ENCODE measurements at places on chromosomes 1 and 21.

DNA sequence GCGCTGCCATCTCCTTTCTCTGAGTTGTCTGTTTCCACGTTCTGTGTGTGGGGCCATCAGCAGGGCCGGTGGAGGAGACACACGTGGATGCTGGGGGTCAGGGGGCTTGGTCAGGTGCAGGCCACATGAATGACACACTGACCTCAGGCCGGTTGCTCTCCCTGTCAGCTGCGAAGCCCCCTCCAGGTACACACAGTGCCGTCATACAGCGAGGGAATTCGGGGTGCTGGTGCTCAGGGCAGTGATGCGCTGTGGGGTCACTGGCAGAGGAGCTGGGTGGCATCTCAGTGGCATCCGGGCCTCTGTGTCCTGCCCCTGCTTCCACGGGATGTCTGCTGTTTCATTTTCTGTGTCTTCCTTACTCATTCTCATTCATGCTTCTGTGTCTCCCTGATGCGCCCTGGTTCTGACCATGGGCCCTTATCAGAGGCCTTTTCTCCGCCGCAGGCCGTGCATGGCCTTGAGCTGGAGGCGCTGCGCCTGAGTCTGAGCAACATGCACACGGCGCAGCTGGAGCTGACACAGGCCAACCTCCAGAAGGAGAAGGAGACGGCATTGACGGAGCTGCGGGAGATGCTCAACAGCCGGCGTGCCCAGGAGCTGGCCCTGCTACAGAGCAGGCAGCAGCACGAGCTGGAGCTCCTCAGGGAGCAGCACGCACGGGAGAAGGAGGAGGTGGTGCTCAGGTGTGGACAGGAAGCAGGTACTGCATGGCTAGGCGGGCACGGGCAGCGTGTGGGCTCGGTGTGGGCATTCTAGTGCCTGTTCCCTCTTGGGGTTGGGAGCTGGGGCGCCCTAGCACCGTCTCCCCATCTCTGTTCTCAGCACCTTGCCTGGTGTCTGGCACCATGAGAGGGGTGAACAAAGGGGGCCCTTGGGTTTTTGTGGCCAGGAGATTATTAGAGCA lies 22.6 kb downstream of the PCNT start:
- no peak for DNase-seq

DNA sequence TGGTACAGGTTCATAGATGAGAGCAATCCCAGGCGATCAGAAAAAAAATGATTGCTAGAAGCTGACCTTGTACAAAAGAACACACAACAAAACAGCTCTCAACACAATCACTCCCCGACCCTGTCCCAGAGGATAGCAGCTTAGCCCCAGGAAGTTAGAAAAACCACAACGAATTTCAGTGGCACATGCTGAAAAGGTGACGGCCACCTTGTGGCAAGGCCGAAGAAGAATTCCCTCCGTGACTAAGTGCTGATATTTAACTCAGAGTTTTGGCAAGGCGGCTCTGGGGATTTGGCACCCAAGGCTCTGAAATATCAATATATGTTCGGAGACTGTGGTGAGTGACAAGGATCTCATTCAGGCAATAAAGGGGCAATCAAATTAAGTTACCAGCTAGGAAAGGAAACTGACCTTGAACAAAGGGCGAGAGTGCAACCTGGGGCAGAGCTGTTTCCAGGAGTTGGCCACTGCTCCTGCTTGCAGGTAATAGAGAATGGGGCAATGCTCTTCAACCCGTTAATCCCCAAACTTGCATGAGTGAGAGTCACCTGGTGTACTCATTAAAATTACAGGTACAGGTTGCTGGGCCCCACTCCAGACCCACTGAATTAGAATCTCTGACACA lies 96.2 kb downstream of the BEND5 start:
- no peak for DNase-seq

DNA sequence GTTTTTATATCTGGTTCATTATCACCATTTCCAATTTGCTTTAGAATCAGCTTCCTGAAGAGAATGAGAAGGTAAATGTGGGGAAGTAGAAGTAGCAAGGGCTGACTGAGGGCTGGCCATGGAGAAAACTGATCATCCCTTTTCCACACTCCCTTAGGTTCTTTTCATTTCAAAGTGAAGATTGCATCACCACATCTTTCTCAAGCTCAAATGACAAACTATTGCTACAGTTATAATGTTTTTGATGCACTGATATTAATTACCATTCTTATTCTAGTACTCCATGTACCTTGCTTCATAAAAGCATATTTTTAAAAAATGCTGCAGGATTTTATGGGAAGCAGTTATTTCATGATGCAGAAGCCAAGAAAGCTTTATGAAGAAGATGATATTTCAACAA lies 7.9 kb upstream of the AK5 start:
- no peak for DNase-seq

GRCh38 chr1:161074676-161075368 lies 5.1 kb upstream of the ARHGAP30 start:
- no peak for DNase-seq
